Ammon's horn (tissue), 1 donor: ENCODE measurements at places on chromosomes 6 and 20.

- DNase-seq = peak; percentile 87
Observed at GRCh38 chr20:57435498-57436222, 44.5 kb downstream of the RBM38 start.

DNA sequence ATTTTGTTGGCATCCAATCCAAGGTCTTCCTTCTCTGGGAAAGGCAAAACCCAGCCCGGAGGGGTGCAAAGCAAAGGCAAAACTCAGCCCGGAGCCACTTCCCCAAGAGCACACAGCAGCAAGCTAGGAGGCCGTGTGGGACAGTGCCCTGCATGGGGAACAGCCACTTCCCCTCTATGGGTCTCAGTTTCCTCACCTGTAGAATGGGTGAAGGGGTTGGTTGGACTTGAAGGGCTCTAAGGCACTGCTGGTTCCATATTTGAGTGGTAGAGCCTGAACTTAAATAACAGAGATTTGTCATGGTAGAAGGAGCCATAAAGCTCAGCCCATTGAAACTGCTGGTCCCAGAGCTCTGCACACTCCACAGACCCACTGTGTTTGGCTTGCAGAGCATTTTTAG, 51.3 kb upstream of the CCDC167 start:
- no peak for DNase-seq

DNA sequence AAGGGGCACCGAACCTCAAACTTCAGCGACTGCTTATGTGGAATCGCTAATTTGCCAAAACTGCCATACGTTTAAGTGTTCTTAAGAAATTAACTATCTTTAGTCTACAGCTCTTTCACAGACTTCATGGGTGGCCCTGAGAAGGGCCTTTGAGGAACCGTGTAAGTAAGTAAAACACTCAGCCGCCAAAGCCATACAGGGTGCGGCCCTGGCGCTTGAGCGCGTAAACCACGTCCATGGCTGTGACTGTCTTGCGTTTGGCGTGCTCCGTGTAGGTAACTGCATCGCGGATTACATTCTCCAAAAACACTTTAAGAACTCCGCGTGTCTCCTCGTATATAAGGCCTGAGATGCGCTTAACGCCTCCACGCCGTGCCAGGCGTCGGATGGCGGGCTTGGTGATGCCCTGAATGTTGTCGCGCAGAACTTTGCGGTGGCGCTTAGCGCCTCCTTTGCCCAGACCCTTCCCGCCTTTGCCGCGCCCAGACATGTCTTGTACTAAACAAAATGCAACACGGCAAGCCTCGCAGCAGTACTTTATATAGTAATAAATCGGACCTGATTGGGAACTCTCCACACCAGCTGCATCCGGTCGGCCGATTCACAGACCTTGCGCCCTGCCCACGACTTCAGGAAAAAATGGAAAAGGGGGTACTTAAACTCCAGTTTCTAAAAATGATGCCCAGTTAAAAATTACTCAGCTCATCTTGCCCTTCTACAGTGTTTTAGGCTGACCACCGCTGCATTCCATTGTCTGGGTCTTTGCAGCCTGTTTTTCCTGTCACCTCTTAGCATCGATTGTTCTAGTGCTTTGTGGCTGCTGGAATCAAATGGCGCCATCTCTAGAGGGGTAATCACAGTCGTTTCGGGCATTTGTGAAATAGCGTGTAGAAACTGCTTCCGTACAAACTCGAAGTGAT, 38.9 kb downstream of the OR2B2 start:
- DNase-seq = peak; percentile 28

DNA sequence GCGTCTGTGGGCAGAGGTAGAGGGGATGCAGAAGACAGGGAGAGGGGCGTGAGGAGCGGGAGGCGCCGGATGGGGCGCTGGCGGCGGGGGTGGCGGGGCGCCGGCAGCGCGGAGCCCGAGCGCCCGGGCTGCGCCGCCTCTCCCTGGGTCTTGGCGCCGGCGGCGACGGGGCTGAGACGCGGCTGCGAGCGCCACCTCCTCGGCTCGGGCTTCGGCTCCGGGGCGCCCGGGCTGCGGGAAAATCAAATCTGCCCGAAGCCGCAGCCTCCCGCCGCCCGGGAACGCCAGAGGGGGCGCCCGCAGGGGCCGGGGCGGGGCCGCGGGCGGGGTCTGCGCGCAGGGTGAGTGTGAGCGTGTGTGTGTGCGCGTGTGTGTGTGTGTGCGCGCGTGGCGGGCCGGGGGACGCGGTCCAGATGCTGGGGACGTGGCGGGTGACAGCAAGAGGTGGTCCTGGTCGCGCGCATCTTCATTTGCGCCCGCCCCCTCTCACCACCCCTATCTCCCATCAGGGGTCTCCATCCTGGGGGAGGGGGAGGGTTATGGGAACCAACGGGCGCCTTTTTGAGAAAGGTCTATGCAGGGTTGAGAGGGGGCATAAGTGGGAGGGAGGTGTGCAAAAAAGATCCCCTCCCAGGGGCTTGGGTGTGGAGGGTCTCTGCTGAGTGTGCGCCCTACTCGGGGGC, 646 bp upstream of the CPNE5 start:
- DNase-seq = no peak

- DNase-seq = no peak
Observed at GRCh38 chr20:58833921-58834320, 16.8 kb downstream of the GNAS-AS1 start.

GRCh38 chr20:62596486-62596885, 45.8 kb upstream of the SLCO4A1 start:
- DNase-seq = no peak

GRCh38 chr6:90610301-90610750, 23.5 kb upstream of the MAP3K7 start:
- peak; percentile 12 for DNase-seq

- no peak for DNase-seq
Observed at GRCh38 chr6:93789532-93789931, 370.2 kb upstream of the EPHA7 start.

DNA sequence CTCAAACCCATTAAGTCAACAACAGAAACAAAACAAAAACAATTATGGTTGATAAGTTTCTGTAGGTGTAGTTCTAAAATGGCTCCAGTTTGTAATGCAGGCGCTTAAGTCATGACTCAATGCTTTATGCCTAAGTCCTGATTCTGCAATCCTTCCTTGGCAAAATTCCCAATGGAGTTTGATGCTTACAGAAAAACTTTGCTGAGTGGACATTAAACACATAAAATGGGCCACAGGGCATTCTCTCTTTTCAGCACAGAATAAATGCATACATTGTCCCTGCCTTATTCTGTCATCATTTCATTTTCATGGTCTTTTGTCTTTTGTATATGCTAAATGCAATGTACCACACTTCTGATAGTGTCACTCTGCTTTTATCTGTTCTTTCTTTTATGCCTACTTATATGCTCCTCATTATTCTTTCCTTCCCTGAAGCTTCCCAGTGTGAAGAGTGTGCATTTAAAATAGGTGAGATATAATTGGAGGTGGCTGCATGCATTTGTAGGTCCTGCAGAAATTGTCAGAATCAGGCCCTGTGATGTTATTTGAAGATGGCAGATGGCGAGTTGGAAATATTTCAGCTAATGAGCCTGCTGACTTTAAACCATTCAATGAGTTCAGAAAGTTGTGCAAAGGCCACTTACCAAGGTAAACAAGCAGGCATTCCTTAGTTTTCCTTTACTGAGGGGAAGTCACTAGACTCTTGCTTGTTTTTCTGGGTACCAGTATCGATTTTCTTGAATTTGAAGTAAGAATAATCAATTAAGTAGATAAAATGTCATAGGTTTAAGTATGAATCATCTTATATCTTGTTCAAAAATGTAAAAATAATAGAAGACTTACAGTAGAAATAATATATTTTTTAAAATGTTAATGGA, 313.1 kb downstream of the TRDN start:
- DNase-seq = no peak

DNA sequence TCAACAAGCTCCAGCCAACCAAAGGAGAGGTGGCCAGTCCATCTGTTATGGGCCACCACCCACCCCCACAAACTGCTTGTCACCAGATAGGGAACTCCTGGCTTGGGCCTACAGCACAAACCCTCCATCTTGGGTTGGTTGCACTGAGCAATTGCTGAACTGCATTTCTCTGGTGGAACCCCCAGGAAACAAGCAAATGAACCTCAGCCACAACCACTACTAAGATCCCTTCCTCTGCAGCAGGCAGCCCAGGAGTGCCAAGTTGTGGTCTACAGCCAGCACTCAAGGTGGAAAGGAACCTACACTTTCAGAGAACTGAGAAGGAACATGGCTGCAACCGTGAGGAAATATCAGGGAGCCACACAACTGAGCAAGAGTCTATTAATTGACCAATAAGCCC, 171.6 kb downstream of the TMEM200A start:
- no peak for DNase-seq

- no peak for DNase-seq
Observed at GRCh38 chr20:63118303-63119120, 97.4 kb downstream of the YTHDF1 start.

- no peak for DNase-seq
Observed at GRCh38 chr6:38020593-38020992, 201.1 kb downstream of the ZFAND3 start.

- DNase-seq = no peak
Observed at GRCh38 chr6:112513175-112513574, 166.0 kb downstream of the RFPL4B start.

DNA sequence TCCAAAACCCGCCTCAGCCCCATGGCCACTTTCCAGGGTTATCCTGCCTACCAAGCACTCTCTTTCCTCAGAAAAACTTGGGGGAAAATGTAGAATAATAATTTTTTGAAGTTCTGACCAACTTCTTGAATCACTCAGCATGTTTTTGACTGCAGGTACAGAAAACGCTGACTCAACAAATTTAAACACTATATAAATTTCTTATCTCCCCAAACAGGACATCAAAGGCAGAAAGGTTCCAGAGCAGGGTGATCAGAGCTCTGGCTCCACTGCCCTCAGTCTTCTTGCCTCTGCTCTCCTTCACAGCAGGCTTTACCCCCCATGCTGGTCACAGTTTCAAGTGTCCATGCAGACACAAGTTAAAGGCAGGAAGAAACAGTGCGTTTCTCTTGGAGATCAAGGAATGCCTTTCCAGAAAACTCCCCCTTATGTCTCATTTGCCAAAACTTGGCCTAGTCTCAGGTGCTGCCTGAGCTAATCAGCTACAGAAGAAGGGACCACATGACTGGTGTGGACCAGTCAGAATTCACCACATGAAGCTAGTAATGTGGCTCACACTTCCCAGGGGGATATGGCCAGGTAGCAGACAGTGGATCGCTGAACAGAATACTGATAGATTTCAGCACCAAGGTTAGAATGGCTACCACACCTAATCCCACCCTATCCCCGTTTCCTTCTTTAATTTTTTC, 24.4 kb upstream of the SLC17A3 start:
- no peak for DNase-seq

- no peak for DNase-seq
Observed at GRCh38 chr6:101386982-101387381, 6.5 kb upstream of the GRIK2 start.
